ENCODE measurements at places on chromosomes 7 and 10.

DNA sequence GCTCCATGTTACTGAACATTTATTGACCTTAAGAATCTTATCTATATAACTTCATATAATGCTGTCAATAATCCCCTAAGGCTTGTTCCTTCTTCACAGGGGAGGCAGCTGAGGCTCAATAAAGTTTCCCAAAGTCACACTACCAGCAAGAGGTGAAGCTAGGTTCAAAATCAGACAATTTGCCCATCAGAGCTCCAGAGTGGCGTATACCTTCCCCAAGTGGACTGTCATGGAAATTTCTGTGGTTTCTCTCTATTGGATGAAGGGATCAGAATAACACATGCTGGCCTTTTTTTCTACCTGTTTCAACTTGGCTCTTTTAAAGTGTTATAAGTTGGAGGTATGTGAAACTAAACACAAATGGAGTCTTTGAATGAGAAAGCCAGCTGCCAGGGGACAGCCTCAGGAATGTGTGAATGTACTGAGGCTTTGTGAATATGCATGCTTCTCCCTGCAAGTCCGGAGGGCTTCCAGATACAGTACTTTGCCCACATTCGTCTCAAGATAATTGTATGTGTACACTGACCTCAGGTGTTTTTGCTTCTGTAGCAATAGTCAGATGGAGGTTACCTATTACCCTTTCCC, 656.3 kb upstream of the CELF2 start:
- DNase-seq: no peak

DNA sequence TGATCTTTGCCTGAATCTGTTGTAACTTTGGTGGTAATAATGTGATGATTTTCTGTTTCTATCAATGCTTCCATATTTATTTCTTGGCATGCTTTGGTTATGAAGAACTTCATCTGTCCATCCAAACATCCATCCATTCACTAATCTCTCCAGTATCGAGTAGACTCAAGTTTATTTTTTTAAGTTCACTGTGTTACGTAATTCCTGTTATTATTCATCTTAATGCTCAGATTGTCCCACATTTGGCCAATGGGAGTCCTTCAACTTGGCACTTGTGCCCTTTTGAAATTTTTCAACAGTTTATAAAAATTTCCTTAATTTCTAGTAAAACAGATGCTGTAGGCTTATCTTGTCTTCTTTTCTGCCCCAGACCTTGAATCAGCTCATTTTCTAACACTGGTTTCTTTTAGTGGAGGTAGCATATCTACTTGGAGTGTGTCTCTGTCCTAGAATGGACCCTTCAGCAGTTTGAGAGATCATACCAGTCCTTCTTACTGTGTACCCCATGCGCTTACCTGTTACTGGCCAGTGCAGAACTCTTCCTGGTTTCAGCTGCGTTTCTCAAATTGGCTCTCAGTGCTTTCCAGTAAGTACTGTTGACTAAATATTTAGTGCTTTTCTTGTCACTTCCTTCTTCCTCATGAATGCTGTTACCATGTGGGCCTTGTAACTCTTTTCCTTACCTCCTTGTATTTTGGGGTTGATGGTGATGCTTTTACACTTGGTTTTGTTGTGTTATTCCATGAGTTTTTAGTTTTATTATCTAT, 100.8 kb downstream of the MLLT10 start:
- DNase-seq: no peak

GRCh38 chr7:41880107-41880506, 177.2 kb upstream of the INHBA start:
- peak; percentile 58 for DNase-seq

DNA sequence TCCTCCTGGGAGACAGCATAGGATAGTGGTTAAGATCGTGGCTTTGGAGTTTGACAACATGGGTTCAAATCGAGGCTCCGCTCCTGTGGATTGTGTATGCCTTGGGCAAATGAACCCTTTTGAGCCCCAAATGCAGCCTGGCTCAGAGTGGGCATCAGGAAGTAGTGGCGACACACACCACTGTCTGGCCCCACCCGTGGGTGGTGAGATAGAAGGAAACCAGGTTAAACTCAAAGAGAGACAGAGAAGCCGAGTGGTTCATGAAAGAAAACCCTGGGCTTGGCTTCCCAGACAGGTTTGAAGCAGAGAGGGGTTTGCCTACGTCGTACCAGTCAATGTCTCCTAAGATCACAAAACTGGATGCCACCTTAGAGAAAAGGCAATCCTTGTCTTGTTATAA, 57.7 kb downstream of the PRTFDC1 start:
- DNase-seq: no peak

GRCh38 chr10:92627845-92628480, 35.0 kb downstream of the KIF11 start:
- no peak for DNase-seq

- no peak for DNase-seq
Observed at GRCh38 chr7:77353911-77354310, 62.2 kb downstream of the GSAP start.

DNA sequence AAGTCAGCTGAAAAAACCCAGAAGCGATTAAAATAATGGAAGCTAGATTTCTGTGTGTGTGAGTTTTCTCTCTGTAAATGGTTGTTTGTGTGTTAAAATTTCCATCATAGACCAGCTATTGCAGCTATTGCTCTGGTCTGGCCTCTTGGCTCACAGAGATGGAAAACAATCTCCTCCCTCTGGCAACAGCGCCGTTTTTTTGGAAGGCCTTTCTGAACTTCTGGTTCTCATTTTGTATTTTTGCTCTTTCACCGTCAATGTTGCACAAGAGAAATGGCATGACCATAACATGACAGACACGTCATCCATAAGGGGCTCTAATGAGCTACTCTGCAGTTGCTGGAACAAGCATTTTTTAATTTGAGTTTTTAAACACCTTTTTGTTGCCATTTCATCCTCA, 91.0 kb downstream of the CUBN start:
- peak; percentile 71 for DNase-seq

DNA sequence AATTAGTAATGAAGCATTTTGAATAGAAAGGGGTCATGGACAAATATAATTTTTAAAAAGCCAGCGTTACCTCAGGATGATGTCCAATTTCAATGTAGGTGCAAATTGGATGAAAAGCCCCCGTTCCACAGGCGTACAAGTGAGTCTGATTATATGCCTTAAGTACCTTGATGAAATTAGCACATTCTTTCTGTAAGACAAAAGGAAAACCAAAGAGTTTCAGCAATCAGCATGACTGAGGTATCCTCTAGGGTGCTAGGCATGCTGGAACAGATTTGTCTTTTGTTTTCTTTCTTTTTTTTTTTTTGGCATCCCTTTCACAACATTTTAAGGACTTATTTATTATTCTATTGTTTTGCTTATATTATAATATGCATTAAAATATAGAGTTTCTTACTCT, 84.2 kb downstream of the SEMA3A start:
- DNase-seq: no peak

DNA sequence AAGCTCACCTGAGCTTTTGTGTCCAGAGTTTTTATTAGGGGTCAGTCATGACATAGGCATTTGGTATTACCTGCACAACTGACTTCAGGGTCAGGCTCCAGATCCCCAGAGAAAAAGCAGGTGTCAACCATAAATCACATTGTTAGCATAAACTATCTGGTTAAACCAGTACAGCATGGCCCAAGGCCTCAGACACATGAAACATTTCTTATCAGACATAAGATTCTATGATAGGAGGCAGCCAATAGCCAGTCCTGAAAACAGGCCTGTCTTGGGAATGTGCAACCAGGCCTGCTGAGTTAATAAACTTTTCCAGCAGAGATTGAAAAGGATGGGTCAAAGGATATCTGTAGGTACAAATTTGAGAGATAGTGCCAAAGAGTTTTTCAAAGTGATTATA, 116.1 kb downstream of the TPST1 start:
- DNase-seq: no peak

DNA sequence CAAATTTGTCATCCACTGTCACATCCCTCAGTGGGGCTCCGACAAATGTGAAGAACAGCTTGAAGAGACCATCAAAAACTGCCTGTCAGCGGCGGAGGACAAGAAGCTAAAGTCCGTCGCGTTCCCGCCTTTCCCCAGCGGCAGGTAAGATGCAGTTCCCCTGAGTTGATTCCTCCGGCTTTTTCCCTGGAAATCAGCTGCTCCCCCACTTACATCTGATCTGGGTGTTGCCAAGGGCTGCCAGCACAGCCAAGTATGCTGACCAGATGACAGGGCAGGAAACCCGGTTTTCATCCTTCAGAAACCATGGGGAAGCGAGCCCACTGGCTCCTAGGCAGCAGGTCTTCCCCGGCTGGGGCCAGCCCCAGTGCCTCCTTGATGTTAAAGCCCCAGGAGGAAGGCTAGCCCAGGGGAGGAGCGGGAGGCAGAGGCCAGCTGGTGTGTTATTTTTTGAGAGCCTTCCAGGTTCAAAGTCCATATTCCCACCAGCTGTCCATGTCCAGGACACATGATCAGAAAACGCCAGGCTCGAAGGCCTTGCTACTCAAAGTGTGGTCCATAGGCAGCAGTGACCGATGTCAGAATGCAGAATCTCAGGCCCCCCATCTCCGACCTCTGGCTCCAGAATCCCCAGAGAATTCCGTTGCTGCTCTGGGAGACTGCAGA, 23.4 kb downstream of the AIFM2 start:
- no peak for DNase-seq

- peak; percentile 47 for DNase-seq
Observed at GRCh38 chr10:6843894-6844650, 264.0 kb upstream of the PRKCQ start.

DNA sequence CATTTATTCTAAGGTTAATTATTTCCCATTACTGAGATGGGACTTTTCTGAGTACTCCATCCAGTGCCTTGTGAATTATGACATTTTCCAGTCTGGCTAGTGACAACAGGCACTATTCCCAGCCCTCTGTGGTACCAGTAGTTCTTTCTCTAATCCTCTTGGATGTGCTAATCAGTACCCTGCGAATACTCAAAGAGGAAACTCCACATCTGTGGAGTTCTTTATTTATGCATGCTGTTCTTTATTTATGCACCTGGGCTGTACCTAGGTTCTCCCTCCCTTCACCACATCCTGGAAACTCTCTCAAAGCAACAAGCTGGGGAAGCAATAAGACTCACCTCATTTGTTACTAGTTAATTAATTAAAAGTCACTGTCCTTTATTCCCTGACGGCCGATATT, 83.5 kb downstream of the TSPAN12 start:
- DNase-seq: no peak

DNA sequence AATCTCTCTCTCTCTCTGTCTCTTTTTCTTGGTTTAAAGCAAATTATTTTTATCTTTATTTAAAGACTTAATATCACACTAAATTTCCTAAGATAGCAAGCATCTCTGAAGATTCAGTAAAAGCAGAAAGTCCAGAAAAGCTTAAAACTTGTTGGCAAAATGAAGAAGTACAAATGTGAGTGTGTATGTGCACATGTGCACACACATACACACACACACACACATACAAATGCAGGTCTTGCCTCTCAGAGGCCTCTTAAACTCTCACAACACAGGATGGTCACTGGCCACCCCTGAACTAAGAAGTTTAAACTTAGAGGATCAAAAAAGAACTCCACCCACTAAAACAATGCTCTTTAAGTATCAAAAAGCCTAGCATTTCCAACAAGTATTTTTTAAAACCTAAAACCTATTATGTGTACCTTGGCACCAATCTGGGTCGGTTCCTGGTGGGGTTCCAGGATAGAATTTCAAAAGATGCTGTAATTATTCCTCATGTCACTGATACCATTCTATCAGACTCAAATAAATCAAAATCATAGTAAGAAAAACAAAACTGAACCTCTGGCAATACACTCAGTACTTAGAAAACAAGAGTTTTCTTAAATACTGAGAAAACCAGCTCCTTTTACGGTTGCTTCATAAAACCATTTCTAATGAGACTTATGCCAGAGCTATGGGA, 55.0 kb downstream of the SORBS1 start:
- no peak for DNase-seq

GRCh38 chr7:107834401-107834800, 31.4 kb upstream of the SLC26A3 start:
- DNase-seq: no peak

DNA sequence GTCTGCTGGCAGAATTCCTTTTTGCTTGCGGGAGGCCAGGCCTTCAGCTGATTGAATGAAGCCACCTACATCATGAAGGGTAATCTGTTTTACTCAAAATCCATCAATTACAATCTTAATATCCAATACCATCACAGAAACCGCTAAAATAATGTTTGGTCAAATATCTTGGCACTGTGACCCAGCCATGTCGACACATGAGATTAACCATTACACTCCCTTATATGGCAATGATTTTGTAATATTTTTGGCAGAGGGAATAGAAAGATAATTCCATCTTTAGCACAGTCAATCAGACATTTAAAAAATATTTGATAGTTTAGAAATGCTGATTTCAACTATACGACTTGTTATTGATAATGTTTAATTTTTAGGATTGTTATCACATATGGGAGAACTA, 36.5 kb upstream of the SLC39A12 start:
- DNase-seq: no peak

GRCh38 chr7:95478272-95479037, 7.3 kb upstream of the ASB4 start:
- no peak for DNase-seq

GRCh38 chr10:867807-868206, 63.7 kb downstream of the LARP4B start:
- DNase-seq: no peak

GRCh38 chr7:16999541-17000267, 117.9 kb upstream of the AGR3 start:
- DNase-seq: peak; percentile 46

DNA sequence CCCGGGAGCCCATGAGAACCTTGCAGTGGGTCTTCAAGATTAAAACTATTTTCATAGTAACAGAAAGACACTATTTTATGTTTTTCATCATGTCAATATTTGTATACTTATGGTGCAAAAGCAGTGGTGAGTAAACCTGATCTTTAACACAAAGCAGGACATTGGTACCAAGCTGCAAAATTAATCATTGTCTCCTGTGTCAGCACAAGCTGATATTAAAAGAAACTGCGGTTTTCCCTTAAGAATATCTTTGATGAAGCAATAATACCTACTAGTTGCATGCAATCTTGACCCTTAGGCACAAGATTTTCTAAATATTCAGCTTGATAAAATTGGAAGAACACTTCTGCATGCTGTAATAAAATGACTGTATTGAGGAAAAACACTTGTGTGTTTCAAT, 121.7 kb downstream of the MDFIC start:
- DNase-seq: no peak

GRCh38 chr10:4354382-4354812, 471.6 kb upstream of the AKR1E2 start:
- no peak for DNase-seq

GRCh38 chr10:78382772-78383171, 349.1 kb downstream of the RPS24 start:
- DNase-seq: no peak

Data from suppressor macrophage treated with lipopolysaccharide for 4 hours (primary cell).